ENCODE measurements at places on chromosomes 6 and 20. TPM values are rescaled to one million over a fixed set of nuclear protein-coding genes. Genes with fewer than 3 reads are reported as not detected.

DNA sequence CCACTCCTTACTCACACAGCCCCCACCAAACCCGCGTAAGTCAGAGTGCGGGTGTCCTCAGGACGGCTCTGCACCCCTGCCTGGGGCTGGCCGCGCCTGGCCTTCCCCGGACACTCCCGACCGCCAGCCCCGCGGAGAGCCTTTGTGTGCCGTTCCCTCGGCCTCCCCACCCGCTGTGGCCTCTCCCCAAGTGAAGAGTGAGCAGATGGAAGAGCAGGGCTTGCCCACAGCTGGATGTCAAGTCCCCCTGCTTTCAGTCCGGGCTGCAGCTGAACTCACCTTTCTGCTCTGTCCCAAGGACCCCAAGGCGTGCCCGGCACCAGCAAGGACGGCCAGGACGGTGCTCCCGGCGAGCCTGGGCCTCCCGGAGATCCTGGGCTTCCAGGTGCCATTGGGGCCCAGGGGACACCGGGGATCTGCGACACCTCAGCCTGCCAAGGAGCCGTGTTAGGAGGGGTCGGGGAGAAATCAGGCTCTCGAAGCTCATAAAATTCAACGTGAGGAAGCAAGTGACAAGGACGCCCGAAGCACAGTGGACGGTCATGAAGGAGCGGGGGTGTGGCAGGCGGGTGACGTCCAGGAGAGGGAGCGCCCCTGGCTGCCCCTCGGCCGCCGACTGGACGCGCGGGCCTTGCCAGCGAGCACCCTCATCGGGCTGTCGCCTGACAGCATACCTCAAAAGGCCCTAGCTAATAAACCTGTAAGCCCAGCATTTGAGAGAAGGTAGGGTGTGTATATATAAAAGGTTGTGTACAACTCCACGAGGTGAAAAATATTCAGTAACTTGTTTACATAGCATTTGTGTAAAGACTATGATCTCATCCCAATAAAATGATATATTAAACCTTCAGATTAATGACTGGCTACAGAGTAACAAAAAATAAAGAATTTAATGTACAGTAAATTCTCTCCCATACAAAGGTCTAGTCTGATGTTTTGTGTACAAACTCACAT, 21.1 kb downstream of the TCFL5 start:
- no peaks in the 10 kb centered on the region for H3K27me3 ChIP-seq
- DNase-seq: no peak
- peaks cover 3% of the 10 kb centered on the region for H3K4me1 ChIP-seq
- peaks cover 1% of the 10 kb centered on the region for H3K36me3 ChIP-seq

Gene BMP5
- not detected for polyA plus RNA-seq

Gene TPX2
- 0.32 TPM for polyA plus RNA-seq

Gene OR2H2
- not detected for polyA plus RNA-seq

DNA sequence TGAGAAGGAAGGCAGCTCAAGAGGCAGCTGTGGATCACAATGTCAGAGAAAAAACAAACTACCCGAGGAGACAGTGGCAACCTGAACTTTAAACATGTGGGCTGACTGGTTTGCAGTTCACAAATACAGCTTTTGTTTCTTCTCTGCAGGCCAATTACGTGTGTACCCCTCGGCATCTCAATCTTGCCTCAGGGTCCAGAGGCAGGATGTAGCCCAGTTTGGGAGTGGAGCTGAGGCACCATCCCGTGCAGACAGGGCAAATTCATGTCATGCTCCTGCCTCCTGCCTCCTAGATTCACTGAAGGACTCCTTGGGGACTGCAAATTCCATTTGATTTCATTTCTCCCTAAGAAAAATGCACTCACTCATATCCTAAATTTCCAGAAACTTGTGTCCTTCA, 94.2 kb upstream of the KCNK16 start:
- DNase-seq: no peak
- peaks cover 5% of the 10 kb centered on the region for H3K27me3 ChIP-seq
- H3K4me1 ChIP-seq: peaks cover 5% of the 10 kb centered on the region
- H3K36me3 ChIP-seq: no peaks in the 10 kb centered on the region
- H3K27ac ChIP-seq: no peak overlapping the region

Gene SLC17A3
- not detected for polyA plus RNA-seq

Gene MROH8
- polyA plus RNA-seq: 1.3 TPM

DNA sequence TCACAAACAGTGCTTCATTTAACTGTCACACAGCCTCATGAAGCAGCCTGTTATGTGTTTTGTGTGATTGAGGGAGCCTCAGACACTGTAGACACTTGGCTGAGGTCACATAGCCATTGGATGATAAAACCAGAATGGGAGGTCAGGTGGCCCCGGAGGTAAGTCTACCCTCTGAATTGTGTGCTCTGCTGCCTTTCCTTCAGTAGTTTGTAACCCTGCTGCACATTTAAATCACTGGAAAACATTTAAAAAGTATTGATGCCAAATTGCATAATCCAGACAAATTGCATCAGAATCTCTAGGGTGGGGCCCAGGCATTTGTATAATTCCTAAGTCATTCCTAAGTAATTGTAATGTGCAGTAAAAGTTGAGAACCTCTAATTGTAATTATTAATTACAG, 85.2 kb upstream of the ECI2 start:
- peaks cover 29% of the 10 kb centered on the region for H3K36me3 ChIP-seq
- H3K27ac ChIP-seq: no peak overlapping the region
- H3K27me3 ChIP-seq: peaks cover 20% of the 10 kb centered on the region
- no peaks in the 10 kb centered on the region for H3K4me1 ChIP-seq

DNA sequence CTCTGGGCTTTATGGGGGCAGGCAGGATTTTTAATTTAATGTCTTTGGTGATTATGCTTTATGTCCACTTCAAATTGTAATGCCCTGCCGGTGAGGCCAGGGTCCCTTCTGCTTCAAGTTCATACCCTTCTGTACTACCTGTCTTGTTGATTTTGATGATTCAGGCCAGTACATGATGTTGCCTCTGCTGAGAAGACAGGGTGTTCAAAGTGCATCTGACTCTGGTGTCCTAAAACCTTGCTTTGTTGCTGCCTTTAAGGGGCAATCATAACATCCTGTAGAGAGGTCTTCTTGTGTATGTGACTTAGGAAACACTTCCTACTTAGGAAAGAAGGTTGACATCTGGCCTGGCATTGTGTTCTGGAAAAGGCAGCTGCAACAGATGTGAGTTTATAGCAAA, 113.2 kb downstream of the TMEM170B start:
- H3K27me3 ChIP-seq: no peaks in the 10 kb centered on the region
- H3K4me3 ChIP-seq: no peak overlapping the region
- no peaks in the 10 kb centered on the region for H3K36me3 ChIP-seq
- H3K4me1 ChIP-seq: no peaks in the 10 kb centered on the region
- no peak for DNase-seq

- DNase-seq: no peak
- H3K27me3 ChIP-seq: no peaks in the 10 kb centered on the region
- no peak overlapping the region for H3K4me3 ChIP-seq
These were observed 116.3 kb upstream of the FKBP1C start for GRCh38 chr6:63094947-63095346.

DNA sequence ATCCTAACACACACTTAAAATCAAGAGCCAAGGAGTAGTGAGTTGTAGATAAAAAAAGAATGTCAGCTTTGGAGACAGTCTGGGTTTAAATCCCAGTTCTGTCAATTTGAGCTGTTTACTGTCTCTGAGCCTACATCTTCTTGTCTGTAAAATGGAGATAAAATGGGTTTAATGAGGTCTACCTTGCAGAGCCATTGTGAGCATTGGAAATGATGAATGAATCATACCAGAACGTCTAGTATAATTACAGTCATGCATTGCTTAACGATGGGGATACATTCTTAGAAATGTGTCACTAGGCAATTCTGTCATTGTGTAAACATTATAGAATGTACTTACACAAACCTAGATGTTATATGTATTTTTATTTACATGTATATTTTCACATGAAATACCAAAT, 17.6 kb upstream of the SGK2 start:
- no peak for DNase-seq
- H3K4me1 ChIP-seq: no peaks in the 10 kb centered on the region
- no peak overlapping the region for H3K4me3 ChIP-seq
- no peak overlapping the region for H3K27ac ChIP-seq

GRCh38 chr6:113578691-113579090, 278.5 kb upstream of the MARCKS start:
- no peak for DNase-seq
- H3K27ac ChIP-seq: peak overlapping the region; percentile 3
- no peak overlapping the region for H3K4me3 ChIP-seq
- peaks cover 6% of the 10 kb centered on the region for H3K36me3 ChIP-seq
- no peaks in the 10 kb centered on the region for H3K27me3 ChIP-seq

Gene CRISP2
- not detected for polyA plus RNA-seq

Gene LPIN3
- not detected for polyA plus RNA-seq

Gene TMEM14B
- polyA plus RNA-seq: 200 TPM

Gene PCSK2
- polyA plus RNA-seq: not detected

Gene SLA2
- 0.15 TPM for polyA plus RNA-seq

- H3K27ac ChIP-seq: no peak within 1 kb of the TSS
- H3K4me3 ChIP-seq: peak within 1 kb of the TSS; percentile 72
- no peaks in the 10 kb centered on the region for H3K36me3 ChIP-seq
- H3K4me1 ChIP-seq: peaks cover 23% of the 10 kb centered on the region
- DNase-seq: peak; percentile 41
These were observed at the start of gene KCNK5 for GRCh38 chr6:39228992-39229767. Gene KCNK5, minus strand, starts transcription at chr6:39229475. Its CDS starts 364 bp downstream, at chr6:39229111.

Gene MYBL2
- polyA plus RNA-seq: 65.0 TPM

- no peak overlapping the region for H3K4me3 ChIP-seq
- DNase-seq: no peak
- H3K36me3 ChIP-seq: no peaks in the 10 kb centered on the region
- no peak overlapping the region for H3K27ac ChIP-seq
These were observed 197.7 kb downstream of the KCNQ5 start for GRCh38 chr6:72819609-72820008.

Gene CLPSL2
- polyA plus RNA-seq: not detected

Gene GTSF1L
- polyA plus RNA-seq: not detected

GRCh38 chr6:149170564-149171452, 146.7 kb upstream of the TAB2 start:
- no peak for DNase-seq
- peaks cover 18% of the 10 kb centered on the region for H3K27me3 ChIP-seq
- peaks cover 7% of the 10 kb centered on the region for H3K36me3 ChIP-seq
- no peak overlapping the region for H3K27ac ChIP-seq
- no peak overlapping the region for H3K4me3 ChIP-seq

GRCh38 chr6:99602520-99603420, 3.9 kb upstream of the PRDM13 start:
- H3K27me3 ChIP-seq: peaks cover 93% of the 10 kb centered on the region
- H3K36me3 ChIP-seq: peaks cover 4% of the 10 kb centered on the region
- DNase-seq: no peak
- H3K4me1 ChIP-seq: peaks cover 36% of the 10 kb centered on the region
- peak overlapping the region; percentile 87 for H3K4me3 ChIP-seq
- H3K27ac ChIP-seq: peak overlapping the region; percentile 43

GRCh38 chr20:23311947-23312506, 38.6 kb upstream of the NXT1 start:
- no peak for DNase-seq
- no peaks in the 10 kb centered on the region for H3K4me1 ChIP-seq
- no peaks in the 10 kb centered on the region for H3K36me3 ChIP-seq
- H3K27ac ChIP-seq: no peak overlapping the region

- DNase-seq: no peak
- H3K36me3 ChIP-seq: no peaks in the 10 kb centered on the region
- no peak overlapping the region for H3K27ac ChIP-seq
- no peaks in the 10 kb centered on the region for H3K27me3 ChIP-seq
- H3K4me1 ChIP-seq: peaks cover 18% of the 10 kb centered on the region
- H3K4me3 ChIP-seq: no peak overlapping the region
These were observed 27.4 kb downstream of the TRPC4AP start for GRCh38 chr20:35065181-35065580.

DNA sequence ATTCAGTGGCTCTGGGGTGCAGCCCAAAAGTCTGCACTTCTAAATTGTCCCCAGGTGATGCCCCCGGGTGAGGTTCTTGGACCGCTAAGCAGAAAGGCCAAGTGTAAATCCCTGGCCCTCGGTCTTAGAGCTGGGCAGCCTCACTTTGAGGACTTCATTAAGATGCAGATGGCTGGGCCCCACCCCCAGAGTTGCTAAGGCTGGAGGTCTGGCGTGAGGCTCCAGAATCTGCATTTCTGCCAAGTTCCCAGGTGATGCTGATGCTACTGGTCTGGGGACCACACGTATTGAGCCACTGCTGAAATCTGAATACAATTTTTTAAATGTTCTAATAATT, 735 bp upstream of the SLC23A2 start:
- H3K4me1 ChIP-seq: peaks cover 30% of the 10 kb centered on the region
- H3K36me3 ChIP-seq: no peaks in the 10 kb centered on the region

DNA sequence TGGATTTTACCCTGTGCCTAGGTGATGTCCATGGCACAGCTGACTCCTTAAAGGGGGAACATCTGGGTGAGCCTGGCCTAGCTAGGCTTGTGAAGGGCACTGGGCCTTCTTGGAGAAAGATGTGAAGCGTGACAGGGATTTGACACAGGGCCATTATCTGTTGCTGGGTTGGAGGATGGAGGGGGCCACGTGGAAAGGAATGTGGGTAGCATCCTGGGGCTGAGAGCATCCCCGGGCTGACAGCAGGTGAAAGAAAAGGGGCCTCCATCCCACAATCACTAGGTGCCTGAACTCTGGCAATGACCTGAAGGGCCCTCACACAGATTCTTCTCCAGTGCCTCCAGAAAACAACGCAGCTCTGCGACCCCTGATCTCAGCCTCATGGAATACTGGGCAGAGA, 124.7 kb downstream of the DTNBP1 start:
- no peak for DNase-seq
- peaks cover 36% of the 10 kb centered on the region for H3K4me1 ChIP-seq
- H3K27me3 ChIP-seq: no peaks in the 10 kb centered on the region
- peaks cover 7% of the 10 kb centered on the region for H3K36me3 ChIP-seq
- H3K27ac ChIP-seq: no peak overlapping the region
- no peak overlapping the region for H3K4me3 ChIP-seq

- no peak overlapping the region for H3K27ac ChIP-seq
- no peak for DNase-seq
- no peaks in the 10 kb centered on the region for H3K27me3 ChIP-seq
- peak overlapping the region; percentile 6 for H3K4me3 ChIP-seq
- no peaks in the 10 kb centered on the region for H3K36me3 ChIP-seq
- H3K4me1 ChIP-seq: peaks cover 7% of the 10 kb centered on the region
These were observed 39.2 kb downstream of the SAMD3 start for GRCh38 chr6:130183271-130184222.

GRCh38 chr20:20549704-20550103, 162.7 kb downstream of the RALGAPA2 start:
- H3K27me3 ChIP-seq: no peaks in the 10 kb centered on the region
- DNase-seq: no peak
- no peak overlapping the region for H3K4me3 ChIP-seq
- H3K4me1 ChIP-seq: peaks cover 10% of the 10 kb centered on the region
- H3K27ac ChIP-seq: no peak overlapping the region

Gene ARHGAP40
- not detected for polyA plus RNA-seq

DNA sequence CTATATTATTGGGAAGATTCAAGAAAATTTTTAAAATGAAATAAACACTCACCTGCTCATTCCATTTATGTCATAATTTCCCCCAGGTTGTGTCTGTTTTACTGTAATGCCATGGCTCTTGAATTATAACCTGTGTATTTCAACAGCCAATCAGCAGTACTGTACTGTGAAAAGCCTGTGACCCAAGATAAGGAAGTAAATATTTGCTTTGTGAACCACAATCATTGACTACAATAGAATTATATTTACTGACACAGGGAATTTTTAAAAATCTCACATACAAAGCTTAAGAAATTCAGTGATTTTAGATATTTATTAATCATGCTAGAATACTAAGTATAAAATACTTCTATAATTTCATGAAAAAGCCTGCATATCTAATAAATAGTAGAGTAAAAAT, 6.0 kb downstream of the RGS17 start:
- H3K27me3 ChIP-seq: peaks cover 30% of the 10 kb centered on the region
- H3K4me1 ChIP-seq: peaks cover 6% of the 10 kb centered on the region
- DNase-seq: no peak
- H3K4me3 ChIP-seq: no peak overlapping the region
- no peaks in the 10 kb centered on the region for H3K36me3 ChIP-seq

Gene APCDD1L
- polyA plus RNA-seq: not detected
